LHCN-M2 (cell line): ENCODE measurements at places on chromosomes 5 and 9. TPM values are rescaled to one million over a fixed set of nuclear protein-coding genes. Genes with fewer than 3 reads are reported as not detected.

Gene PCDHB12
- 3.1 and 3.6 TPM in 2 replicates for total RNA-seq

Gene ANXA2R
- total RNA-seq: 1.7 and 2.6 TPM in 2 replicates

Gene CNTFR
- not detected in 2 replicates for total RNA-seq

Gene NRG2
- total RNA-seq: not detected in 2 replicates

Gene GPR21
- 0.11 TPM in 1 of 2 replicates, not detected in the other for total RNA-seq

Gene STPG3
- total RNA-seq: not detected in 2 replicates

Gene SLC34A1
- total RNA-seq: not detected in 2 replicates

Gene GHR
- total RNA-seq: 0.26 and 0.46 TPM in 2 replicates

Gene LRRC26
- not detected in 2 replicates for total RNA-seq
